ENCODE measurements at places on chromosomes 7 and 10.
A peak's percentile ranks its signal among the peaks of the same experiment; 100 is the strongest.

- no peak for DNase-seq
Measured at GRCh38 chr7:26454180-26454579, 162.5 kb downstream of the SNX10 start.

- DNase-seq: no peak
Measured at GRCh38 chr7:94615666-94616065, 40.3 kb downstream of the SGCE start.

DNA sequence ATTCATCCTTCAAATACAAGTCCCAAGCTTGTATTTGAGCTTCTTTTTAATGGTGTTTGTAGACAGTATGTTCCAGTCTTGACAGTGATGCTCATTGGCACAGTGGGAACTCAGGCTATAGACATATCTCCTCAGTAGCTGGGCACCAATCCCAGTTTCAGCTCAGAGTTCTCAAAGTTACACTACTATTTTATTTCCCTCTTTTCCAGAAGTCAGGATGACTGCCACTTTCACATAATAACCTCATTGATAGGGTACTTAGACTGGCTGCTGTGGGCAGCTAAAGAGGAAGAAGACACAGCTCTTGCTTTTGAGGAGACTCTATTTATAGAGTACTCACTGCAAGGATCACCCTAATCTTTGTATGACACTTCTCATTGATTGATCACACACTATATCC, 2.4 kb downstream of the GBF1 start:
- DNase-seq: no peak

DNA sequence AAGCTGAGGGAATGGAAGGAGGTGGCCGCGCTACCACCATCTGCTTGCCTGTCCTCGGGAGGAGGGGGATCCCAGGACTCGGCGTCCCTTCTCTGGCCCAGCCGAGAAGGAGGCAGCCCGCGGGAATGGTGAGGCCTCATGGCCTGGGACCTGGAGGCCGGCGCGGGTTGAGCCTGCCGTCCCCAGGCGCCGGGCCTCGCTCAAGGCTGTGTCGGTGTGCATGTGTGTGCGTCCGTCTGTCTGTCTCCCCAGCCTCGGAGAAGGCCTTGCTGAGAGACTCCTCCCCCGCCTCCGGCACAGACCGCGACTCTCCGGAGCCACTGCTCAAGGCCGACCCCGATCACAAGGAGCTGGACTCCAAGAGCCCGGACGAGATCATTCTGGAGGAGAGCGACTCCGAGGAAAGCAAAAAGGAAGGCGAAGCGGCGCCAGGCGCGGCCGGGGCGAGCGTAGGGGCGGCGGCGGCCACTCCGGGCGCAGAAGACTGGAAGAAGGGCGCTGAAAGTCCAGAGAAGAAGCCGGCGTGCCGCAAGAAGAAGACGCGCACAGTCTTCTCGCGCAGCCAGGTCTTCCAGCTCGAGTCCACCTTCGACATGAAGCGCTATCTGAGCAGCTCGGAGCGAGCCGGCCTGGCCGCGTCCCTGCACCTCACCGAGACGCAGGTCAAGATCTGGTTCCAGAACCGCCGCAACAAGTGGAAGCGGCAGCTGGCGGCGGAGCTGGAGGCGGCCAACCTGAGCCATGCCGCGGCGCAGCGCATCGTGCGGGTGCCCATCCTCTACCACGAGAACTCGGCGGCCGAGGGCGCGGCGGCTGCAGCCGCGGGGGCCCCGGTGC, 1.3 kb downstream of the HMX3 start:
- DNase-seq: peak; percentile 58

DNA sequence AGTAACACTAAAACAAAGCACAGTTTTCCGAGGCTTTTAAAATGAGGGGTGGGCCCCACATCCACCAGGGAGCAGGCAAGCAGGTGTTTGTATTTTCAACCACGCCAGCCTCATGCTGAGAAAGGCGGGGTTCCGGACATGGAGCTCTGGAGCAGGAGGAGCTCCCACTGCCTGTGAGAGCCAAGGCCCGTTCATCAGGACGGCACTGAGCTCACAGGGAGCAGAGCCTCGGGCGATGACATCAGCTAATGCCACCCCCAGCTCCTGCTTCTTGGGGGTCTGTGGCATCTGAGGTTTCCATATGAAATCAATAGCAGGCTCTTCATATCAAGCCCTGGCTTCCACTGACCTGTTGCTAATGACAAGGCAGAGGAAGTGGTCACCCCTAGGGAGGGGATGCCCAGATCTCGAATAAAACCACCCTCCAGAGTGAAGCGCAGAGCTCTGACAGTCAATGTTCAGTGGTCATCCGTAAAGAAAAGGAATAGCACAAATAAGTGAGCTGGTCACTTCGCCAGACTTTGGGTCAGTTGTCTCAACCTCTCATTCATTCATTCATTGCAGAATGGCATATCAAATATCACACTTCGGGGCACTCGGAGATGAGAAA, 89.1 kb downstream of the TNS3 start:
- DNase-seq: no peak

DNA sequence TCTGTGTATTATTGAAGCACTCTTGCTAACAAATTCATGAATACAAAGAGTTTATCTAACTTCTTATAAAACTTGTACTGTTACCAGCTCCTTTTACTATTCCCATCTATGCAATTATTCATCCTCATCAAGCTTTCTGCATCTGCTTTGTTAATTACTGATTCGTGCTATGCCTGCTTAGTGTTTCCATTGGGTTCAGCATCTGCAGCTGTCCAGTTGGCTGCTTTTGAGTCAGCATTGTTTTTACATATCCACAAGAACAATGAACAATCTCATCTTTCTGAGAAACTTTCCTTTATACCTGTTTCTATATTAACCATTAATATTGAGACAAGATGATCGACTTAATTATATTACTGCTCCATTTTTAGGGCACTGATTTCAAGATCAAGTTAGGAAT, 19.6 kb upstream of the ANLN start:
- no peak for DNase-seq

- DNase-seq: no peak
Measured at GRCh38 chr7:27277628-27278027, 35.0 kb downstream of the EVX1 start.

DNA sequence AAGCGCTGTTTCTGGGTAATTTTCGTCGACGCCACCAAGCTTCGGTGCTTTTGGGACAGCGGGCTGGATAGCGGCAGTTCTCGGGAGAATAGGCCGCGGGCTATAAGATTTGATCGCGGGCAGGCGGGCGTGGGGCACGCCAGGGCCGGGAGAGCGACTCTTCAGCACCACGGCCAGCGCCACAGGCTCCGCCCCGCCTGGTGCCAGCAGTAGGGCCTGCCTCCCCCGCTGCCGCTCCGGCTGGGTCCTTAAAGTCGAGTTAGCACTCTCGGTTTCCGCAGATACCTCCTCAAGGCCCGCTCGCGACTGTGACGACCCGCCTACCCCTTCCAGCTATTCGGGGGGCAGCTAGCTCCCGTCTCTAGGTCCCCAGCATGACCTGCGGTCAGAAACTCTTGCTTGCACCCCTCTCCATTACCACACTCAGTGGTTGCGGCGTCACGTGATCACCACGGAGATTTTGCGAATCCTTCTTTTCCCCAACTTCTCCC, 9.4 kb downstream of the NXPH1 start:
- DNase-seq: peak; percentile 72

DNA sequence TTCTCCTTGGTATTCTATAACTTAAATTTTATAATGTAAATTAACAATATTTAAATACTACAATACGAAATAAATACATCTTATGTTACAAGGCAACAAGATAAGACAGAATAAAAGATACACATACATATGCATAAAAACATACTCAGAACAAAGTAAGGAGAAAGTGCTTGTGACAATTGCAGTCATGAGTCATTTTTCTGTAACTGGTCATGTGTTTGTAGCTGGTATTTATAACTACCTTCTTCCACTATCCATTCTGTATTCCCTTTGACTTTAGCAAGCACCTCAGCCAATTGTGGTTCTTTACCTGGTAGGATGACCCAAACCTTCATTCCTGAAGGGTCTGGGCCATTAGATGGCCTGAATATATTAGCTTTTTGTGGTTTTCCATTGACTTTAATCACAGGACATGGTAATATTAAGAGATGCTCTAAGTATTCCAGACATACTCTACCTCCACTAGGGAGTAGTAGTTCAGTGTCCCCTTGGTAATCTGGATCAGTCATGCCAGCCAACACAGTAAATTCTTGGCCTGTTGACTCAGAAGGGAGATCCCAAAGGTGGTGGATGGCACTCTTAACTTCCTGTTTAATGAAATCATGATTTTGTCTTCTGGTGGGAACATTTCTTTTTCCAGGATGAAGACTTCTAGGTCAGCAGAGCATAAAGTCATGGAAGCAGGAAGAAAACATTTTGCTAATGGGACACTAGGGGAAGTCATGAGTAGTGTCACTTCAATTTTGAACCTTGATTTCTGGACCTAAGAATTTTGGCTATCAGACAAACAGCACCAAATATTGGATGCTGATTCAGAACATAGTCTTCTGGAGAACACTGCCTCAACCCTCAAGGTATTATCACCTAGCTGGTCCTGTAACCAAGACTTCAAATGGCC, 733.7 kb upstream of the IGFBP3 start:
- DNase-seq: no peak

GRCh38 chr10:86399514-86399878, 32.9 kb upstream of the GRID1 start:
- no peak for DNase-seq

DNA sequence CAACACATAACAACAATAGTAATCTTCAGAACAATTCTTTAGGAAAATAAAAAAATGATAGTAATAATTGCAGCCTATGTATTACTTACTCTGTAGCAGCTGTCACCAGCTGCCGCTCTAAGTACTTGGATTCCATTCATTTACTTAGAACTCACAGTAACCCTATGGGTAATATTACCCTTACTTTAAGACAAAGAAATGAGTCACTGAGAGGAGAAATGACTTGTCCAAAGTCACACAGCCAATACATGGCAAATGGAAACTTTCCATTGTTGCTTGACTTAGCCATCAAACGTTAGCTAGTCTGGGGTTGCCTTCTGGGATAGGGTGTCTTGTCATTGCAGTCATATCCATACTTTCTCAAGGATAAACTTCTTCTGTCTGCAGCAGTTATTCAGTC, 3.6 kb downstream of the CCNY start:
- no peak for DNase-seq

DNA sequence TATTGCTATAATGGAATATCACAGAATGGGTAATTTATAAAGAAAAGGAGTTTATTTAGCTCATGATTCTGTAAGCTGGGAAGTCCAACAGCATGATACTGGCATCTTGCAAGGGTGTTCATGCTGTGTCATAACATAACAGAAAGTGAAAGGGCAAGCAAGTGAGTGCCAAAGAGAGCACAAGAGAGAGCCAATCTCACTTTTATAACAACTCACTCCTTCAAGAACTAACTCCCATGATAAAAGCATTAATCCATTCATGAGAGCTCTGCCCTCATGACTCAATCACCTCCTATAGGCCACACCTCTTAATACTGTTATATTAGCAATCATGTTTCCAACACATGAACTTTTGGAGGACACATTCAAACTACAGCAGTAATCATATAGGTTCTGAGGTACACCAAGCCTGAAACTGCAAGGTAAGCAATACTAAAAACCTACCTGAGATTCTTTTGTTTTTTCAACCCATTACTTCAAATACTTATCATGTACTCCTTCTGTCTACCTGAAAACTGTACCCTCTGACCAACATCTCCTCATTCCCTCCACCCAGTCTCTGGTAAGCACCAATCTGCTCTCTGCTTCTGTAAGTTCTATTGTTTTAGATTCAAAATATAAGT, 219.7 kb downstream of the MTERF1 start:
- no peak for DNase-seq

DNA sequence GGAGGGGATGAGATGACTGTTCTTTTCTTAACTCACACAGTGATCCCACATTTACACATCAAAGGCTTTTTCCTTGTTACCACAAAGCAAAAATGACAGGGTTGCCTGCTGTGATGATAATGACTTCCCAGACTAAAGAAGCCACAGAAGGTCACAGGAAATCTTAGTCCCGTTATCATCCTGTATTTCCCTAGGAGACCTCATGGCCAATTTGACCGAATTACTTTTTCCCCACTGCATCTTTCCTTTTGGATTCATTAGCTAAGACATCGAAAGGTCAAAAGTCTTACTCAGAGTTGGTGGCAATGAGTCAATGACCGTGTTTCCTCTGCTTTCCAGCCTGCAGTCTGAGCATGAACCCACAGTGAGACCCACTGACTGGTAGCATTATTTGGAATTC, 130.1 kb upstream of the INHBA start:
- no peak for DNase-seq

DNA sequence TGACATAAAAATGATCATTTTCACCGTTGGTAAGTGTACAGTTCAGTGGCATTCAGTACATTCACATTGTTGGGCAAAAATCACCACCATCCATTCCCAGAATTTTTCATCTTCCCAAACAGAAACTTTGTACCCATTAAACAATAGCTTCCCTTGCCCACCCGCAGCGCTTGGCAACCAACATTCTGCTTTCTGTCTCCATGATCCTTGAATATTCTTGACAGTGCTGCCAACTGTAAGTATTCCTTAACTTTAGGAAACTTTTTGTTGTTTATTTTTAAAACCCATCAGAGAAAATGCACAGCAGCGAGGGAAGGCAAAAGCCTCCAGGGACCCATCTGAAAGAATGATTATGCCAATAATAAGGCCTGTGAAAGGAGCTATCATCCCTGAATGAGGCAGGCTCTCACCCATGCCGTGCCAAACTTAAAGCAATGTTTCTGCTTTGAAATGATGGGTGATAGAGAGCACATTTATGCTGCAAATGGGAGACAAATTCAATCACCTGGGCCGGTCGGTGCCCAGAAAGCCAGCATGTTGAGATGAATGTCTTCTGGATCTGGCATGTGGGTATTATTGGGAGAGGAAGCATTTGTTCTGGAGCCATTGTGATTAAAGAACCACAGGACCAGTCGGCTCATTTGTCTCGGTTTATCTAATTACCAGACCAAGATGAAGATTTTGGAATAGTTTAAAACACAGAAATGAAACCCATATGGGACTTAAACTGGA, 202.1 kb upstream of the NPVF start:
- DNase-seq: no peak

DNA sequence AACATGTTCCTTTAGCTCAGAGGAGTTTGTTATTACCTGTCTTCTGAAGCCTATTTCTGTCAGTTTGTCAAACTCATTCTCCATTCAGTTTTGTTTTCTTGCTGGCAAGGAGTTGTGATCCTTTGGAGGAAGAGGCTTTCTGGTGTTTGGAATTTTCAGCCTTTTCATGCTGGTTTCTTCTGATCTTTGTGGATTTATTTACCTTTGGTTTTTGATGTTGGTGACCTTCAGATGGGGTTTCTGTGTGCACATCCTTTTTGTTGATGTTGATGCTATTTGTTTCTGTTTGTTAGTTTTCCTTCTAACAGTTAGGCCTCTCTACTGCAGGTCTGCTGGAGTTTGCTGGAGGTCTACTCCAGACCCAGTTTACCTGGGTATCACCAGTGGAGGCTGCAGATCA, 118.6 kb downstream of the PPP1R9A start:
- no peak for DNase-seq

GRCh38 chr10:47359626-47360418, 11.7 kb downstream of the RBP3 start:
- DNase-seq: no peak

- DNase-seq: no peak
Measured at GRCh38 chr7:73786588-73786987, 16.5 kb upstream of the CLDN3 start.

- DNase-seq: no peak
Measured at GRCh38 chr10:9294132-9294663, 1239.7 kb downstream of the GATA3 start.

Data from stimulated activated CD4-positive, alpha-beta T cell treated with anti-CD3 and anti-CD28 coated beads, Interleukin-15, amount 100 ng/mL, for 24 hours (primary cell).